Esophagus muscularis mucosa (tissue), 4 donors: ENCODE measurements at places on chromosomes 6 and 20. TPM values are rescaled to one million over a fixed set of nuclear protein-coding genes. Genes with fewer than 3 reads are reported as not detected.

Gene PRDM1
- 1.8 TPM for total RNA-seq

Gene MRPS10
- total RNA-seq: 38.8 TPM

Gene IBTK
- total RNA-seq: 26.2 TPM

Gene GABRR1
- total RNA-seq: not detected

Gene EIF2S2
- total RNA-seq: 64.2 TPM

DNA sequence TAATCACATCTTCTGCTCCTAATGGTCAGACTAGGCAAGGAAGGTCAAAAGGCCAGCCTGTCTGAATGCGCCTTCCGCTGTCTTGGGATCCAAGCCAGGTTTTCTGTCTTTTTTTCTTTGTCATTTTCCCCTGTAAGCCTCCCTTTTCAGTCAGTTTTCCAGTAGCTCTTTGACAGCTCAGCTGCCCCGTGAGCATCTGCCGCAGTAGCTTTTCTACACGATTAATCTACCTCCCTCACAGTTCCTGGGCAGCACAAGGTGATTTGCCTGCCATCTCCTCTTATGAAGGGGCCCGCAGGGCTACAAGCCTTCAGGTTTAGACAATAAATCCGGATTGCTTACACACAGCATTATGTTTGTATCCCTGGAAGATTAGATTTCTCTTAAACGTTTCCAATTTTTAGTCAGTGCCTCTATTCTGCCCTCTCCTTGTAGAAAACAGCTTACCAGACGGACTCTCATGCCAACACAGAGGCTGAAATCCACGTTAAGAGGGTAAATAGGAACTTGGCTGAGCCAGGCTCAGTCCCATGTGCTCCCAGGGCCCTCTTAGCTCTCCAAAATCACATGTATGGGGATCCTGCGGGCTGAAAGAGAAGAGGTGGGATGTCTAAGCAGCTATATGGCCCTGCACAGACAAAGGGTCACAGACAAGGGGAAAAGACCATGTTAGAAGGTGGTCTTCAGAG lies 77.2 kb downstream of the LY86 start:
- no peak for DNase-seq
- peaks cover 14% of the 10 kb centered on the region for H3K4me1 ChIP-seq
- no peak overlapping the region for H3K4me3 ChIP-seq
- H3K27me3 ChIP-seq: no peaks in the 10 kb centered on the region
- H3K27ac ChIP-seq: no peak overlapping the region

GRCh38 chr20:9206486-9206885 lies 137.6 kb downstream of the PLCB4 start:
- no peak for DNase-seq
- no peaks in the 10 kb centered on the region for H3K27me3 ChIP-seq
- peaks cover 10% of the 10 kb centered on the region for H3K4me1 ChIP-seq
- no peak overlapping the region for H3K4me3 ChIP-seq
- H3K36me3 ChIP-seq: no peaks in the 10 kb centered on the region
- no peak overlapping the region for H3K27ac ChIP-seq

DNA sequence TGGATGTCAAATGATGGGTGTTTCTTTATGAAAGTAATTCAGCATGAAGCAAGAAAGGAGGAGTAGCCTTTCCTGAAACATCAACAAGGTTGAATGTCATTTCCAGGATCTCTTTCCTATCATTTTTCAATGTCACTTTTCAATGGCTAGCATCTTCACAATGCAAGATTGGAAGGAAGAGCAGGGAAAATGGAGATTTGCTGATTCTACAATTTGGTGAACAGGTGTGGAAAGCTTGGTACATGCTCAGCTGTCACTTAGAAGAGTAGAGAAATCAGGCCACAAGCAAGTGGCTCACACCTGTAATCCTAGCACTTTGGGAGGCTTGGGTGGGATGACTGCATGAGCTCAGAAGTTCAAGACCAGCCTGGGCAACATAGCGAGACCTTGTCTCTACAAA lies 112.7 kb upstream of the FERMT1 start:
- no peaks in the 10 kb centered on the region for H3K27me3 ChIP-seq
- H3K36me3 ChIP-seq: no peaks in the 10 kb centered on the region
- no peaks in the 10 kb centered on the region for H3K4me1 ChIP-seq
- no peak overlapping the region for H3K27ac ChIP-seq
- DNase-seq: no peak
- H3K4me3 ChIP-seq: no peak overlapping the region

DNA sequence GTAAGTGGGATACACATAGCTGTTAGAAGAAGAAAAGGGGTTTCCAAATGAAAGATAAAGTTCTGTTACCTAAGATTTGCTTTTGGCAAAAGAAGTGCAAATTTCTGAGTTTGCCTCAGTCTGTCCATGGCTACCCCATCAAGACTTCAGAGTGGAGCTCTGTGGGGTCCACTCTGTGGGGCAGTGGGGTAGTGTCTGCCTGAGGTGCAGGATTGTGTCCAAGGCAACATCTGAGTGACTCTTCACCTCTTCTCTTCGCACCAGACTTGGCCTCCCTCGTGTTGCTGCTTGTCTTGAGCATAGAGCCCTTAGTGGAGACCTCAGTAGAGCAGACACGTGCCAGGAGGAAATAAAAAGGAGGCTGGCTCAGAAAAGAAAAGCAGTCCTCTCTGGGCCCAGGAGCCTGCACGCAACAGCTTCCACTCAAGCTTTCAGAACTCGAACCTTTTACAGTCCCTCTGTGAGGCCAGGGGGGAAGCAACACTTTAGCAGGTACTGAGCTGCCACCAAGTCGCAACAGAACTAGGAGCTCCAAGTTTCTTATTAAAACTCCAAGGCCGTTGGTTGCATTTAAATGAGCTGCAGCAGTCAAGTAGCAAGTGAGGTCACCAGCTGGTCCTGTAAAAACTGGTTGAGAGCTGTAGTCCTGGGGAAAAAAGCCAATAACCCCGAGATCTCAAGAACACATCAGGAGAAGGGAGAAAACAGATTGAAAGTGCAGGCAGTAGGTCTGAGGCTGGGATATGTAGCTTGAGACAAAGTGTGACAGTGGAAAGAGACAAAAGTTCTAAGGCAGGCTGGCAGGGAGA lies 413.5 kb downstream of the CDC5L start:
- no peak overlapping the region for H3K27ac ChIP-seq
- no peaks in the 10 kb centered on the region for H3K27me3 ChIP-seq
- DNase-seq: peak; percentile 42
- H3K36me3 ChIP-seq: no peaks in the 10 kb centered on the region
- H3K4me1 ChIP-seq: peaks cover 21% of the 10 kb centered on the region

DNA sequence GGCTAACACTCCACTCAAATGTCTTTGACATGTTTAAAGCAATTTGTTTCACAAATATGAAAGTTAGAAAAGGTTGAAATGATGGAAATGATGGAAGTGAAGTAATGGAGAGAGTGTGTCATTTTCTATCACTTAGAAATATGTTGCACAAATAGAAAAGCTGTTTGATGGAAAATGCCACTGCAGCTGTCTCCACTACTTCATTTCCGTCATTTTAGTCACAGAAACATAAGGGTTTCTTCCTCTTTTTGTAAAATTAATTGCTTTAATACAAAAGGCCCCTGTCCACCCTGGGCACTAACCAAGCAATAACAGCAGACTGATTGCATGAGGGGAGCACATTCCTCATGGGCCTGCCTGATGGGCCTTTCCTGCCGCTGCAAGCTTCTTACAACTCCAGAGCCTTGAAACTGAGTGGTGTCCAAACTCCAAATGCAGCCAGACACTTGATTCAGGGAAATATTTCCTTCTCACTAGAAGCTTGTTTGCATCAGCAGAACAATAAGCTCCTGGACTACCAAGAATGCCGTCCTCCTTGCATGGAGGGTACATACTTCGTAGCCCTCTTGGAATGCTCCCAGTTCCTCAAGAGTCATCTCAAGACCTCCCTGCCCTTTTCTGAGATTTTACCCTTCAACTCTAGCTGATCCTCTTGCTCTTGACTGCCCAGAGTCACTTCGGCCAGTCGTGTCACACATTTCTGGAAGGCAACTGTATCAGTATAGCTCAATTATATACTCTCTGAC lies 36.1 kb downstream of the F13A1 start:
- no peak overlapping the region for H3K4me3 ChIP-seq
- H3K4me1 ChIP-seq: no peaks in the 10 kb centered on the region
- H3K27ac ChIP-seq: no peak overlapping the region
- H3K27me3 ChIP-seq: no peaks in the 10 kb centered on the region
- H3K36me3 ChIP-seq: no peaks in the 10 kb centered on the region

DNA sequence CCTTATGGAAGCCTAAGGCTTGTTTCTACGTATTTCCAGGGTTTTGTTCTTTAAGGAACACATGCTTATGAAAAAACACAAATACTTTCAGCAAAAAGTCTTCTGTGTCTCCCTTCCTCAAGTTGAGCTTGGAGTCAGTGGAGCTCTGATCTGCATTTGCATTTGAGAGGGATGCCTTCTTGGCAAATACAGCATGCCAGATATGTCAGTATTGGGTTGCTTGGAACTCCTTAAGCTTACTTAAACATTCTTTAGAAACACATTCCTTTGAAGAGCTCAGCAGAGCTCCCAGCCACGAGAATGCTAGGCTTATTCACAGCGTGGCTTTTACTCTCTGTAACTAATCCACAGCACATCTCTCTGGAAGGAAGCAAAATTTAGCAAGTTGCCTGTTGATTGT lies 68.3 kb downstream of the ANKRD6 start:
- H3K4me3 ChIP-seq: no peak overlapping the region
- no peaks in the 10 kb centered on the region for H3K4me1 ChIP-seq
- H3K27ac ChIP-seq: no peak overlapping the region
- DNase-seq: no peak

DNA sequence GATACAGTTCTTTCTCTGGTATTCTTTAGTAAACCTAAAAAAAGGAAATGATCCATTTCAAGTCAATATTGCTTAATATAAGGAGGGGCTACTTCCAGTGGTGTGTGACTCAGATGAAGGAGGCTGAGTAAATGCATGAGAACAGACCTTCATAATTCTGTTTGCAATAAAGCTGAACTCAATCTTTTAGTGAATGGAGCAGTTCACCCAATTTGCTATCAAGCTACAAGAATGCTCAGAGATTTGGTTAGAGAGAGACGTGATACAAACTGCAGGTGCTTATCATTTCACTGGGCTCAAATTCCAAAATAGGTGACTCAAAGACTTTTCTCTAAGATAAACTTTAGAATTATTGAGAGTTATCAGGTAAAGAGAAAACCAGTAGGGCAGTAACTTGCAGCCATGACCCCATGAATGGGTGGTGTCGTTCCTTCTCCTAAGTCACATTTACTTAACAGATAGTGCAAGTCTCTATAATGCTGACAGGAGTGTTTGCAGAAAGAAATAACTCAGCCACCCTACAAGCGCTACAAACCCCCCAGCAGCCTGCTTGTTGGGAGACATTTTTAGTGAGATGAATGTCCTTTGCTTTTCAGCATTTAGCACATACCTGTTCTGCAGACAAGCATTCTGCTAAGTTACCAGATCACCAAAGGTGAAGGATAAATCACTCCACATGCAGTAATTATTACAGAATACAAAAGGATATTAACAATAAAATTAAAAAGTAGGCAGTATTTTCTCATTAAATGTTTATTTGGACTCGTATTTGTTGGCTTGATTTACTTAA lies 16.4 kb upstream of the BLOC1S5 start:
- H3K27me3 ChIP-seq: no peaks in the 10 kb centered on the region
- no peaks in the 10 kb centered on the region for H3K36me3 ChIP-seq
- peaks cover 3% of the 10 kb centered on the region for H3K4me1 ChIP-seq
- no peak for DNase-seq

DNA sequence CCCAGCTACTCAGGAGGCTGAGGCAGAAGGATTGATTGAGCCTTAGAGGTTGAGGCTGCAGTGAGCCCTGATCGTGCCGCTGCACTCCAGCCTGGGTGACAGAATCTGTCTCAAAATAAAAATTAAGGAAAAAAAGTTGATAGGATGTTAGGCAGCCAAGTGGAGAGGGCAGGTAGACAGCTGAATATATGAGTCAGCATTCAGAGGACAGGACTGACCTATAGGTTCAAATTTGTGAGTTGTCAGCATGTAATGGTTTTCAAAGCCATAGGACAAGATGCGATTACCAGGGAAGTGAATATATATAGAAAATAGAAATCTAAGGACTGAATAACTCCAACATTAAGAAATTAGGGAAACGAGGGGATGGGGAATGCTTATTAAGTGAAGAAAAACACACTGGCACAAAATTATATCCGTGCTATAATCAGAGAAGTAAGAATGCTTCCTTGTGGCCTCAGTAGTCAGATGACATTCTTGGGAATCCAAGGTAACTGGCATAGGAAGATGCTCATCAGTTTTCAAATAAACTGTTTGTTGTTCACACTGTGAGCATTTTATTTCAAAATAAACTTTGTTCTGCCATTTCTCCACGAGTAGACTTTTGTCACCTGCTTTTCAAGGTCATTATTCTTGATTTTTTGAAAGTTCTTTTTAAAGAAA lies 64.0 kb upstream of the VSTM2L start:
- H3K4me3 ChIP-seq: no peak overlapping the region
- no peaks in the 10 kb centered on the region for H3K4me1 ChIP-seq
- peaks cover 16% of the 10 kb centered on the region for H3K36me3 ChIP-seq
- H3K27ac ChIP-seq: no peak overlapping the region
- no peaks in the 10 kb centered on the region for H3K27me3 ChIP-seq
